Inflammatory macrophage treated with lipopolysaccharide for 4 hours (primary cell): ENCODE measurements at places on chromosomes 5 and 9.

DNA sequence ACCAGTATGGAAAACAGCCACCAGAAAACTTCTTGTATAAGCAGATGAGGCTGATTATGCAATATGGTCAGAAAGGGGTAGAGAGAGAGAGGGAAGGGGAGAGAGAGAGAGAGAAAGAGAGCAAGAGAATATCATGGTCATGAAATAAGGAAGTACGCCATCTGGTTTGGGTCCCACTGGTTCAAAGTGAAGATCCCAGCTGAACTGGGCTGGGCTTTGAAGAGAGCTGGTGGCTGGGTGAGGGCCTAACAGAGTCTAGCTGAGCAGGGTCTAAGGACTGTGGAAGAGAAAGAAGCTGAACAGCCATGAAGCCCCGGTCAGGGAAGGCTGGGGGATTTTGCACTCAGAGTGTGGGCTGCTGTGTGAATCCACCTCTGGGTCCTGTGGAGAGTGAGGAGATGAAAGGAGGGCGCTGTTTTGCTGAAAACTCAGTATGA lies 14.6 kb downstream of the TRIM14 start:
- DNase-seq, result peak; percentile 44

DNA sequence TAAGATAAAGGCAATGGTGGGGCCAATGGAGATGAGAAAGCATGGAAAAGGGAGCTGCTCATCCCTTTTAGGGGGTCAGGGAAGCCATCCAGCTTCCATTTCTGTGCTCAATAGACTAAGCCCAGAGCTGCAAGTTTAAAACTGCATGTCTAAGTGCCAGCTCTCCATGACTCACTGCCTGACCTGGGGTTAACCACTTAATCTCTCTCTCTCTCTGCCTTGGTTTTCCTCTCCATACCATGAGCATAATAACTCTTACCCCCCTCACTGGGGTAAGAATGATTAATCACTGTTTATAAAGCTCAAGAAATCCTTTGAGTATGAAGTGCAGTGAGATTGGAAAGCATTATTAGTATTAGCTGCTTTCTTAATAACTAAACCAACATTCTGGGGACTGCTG lies 1382.4 kb upstream of the WWC1 start:
- DNase-seq, result no peak

- DNase-seq, result no peak
These were observed 146.4 kb upstream of the FGF10 start for GRCh38 chr5:44535621-44536020.

DNA sequence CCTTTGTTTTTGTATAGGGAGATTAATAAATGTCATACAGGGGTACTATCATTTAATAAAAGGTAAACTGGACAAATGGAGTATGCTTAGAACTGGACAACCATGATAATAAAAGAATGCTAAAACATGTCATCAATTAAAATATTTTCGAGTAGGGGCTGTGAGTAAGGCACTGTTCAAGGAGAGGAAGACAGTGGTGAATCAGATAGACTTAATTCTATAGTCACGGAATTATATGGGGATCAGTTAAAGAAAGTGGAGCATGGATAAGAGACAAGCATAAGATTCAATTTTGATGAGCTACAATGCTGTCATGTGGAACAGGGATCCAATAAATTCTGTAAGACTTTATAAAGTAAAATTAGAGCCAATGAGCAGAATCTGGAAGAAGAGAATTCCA lies 104.5 kb downstream of the HMHB1 start:
- DNase-seq, result no peak

DNA sequence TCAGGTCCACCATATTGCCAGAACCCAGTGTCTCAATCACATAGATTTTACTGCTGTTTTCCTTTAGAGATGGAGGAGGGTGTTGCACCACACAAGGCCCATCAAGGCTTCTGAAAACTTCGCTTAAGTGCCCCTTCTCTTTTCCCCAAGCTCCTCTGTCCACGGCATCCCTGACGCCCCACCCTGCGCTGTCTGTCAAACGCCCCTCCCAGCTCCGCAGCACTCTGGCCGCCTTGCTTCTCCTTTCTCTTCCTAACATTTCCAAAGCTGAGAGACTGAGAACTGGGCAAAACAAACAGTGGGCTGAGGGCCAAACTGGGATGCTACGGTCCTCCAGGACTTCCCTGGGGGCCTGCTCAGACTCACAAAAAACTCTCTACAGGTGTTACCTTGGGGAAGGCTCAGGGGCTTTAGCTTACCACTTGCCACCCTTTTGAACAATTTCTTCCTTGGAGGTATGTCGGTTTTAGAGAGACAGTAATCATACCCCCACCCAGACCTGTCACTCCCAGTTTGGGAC lies 28.3 kb upstream of the ERGIC1 start:
- no peak for DNase-seq

- DNase-seq, result peak; percentile 24
These were observed 5.0 kb downstream of the NSMF start for GRCh38 chr9:137454145-137454596.

- no peak for DNase-seq
These were observed 141.9 kb upstream of the ANKRD55 start for GRCh38 chr5:56375011-56375410.

DNA sequence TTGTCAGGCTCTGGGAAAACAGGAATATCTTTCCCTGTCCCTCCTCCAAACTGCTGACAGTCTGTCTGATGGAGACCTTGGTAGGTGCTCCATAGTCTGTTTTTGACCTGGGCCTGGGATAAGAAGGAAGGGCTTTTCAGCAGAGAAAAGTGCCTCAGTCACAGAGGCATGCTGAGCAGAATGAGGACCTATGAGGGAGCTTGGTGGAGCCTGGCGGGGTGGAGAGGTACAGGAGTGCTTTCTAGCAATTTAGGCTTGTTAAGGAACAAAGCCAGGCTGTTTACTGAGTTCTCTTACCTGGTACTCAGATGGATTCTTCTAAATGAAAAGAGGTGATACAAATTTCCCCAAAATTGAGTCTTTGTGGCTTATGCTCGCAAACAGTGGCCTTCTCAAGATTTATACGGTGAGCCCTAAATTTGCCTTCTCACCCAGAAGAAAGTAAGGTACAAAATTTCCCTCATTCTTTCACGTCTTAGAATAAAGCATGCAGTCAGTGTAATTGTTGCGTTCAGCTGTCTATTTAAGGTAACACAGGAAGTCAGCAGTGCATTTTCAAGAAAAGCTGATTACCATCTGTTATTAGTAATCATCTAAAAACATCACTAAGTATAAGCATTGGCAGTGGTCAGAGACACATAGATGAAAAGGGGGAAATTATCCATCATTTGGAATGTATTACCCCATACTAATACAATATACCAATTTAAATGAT lies 28.6 kb upstream of the IL13 start:
- DNase-seq, result no peak

DNA sequence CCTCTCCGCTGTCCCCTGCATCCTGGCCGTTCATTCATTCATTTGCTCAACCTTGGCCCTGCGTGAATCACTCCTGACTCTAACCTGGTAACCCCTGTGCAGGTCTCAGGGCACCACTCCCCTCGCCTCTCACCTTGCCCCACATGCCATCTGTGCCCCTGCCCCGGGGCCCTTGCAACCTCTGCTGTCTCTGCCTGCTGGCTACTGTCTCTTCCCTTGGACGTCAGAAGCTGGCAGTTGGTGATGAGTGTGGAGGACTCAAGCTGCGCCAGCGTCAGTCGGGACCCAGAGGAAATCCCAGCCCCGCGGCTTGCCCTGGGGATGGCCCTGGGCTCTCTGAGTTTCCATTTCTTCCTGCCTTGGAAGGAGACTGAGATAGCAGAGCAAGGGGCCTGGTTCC lies 154.9 kb downstream of the OLFM1 start:
- DNase-seq, result no peak

GRCh38 chr5:167582283-167582682 lies 709.2 kb upstream of the WWC1 start:
- no peak for DNase-seq

- no peak for DNase-seq
These were observed 37.1 kb upstream of the CEP120 start for GRCh38 chr5:123460296-123460729.

DNA sequence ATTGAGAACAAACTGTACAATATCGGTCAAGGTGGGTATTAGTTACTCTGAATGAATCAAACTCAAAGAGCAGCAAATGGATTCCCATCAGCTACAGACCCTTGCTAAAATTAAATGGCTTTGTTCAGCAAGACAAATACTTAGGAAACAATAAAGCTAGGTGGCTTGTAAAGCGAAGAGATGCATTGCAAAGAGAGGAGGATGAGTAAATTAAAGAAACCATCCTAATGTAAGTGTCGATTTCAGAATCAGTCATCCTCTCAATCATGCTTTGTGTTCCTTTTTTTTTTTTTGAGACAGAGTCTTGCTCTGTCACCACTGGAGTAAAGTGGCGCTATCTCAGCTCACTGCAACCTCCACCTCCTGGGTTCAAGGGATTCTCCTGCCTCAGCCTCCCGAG lies 359.2 kb upstream of the ZNF462 start:
- DNase-seq, result no peak

DNA sequence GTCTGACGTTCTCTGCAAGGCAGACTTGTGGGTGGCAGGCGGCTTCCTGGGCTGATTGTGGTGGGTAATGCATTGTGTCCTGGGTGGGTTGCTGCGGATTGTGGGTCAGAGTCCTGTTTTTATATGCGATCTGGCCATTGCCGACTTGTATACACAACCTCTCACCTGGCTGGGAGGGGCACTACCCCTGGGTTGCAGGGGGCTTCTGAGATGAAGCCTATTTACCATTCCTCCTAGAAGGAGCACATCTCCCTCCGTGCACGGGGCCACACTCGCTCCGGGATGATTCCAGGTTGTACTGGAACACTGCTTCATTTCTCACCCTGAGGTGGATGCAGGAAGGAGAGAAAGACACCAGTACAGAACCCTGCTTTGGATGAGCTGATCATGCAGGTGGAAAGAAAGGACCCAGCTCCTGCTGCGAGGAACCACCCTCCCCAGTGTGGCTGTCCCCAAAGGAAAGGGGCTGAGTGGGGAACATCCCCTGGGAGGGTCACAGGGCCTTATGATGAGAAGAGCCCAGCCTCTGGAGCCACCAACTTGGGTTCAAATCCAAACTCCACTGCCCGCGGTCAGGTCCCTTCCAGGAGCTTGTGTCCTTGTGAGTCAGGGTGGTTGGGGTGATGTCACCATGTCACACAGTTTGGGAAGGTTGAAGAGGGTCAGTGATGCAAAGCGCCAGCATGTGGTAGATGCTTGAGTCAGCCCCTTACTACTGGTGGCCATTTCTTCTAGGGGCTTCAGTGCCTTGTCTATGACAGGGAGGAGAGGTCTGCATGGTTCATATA lies 151.8 kb upstream of the COL5A1 start:
- DNase-seq, result no peak

DNA sequence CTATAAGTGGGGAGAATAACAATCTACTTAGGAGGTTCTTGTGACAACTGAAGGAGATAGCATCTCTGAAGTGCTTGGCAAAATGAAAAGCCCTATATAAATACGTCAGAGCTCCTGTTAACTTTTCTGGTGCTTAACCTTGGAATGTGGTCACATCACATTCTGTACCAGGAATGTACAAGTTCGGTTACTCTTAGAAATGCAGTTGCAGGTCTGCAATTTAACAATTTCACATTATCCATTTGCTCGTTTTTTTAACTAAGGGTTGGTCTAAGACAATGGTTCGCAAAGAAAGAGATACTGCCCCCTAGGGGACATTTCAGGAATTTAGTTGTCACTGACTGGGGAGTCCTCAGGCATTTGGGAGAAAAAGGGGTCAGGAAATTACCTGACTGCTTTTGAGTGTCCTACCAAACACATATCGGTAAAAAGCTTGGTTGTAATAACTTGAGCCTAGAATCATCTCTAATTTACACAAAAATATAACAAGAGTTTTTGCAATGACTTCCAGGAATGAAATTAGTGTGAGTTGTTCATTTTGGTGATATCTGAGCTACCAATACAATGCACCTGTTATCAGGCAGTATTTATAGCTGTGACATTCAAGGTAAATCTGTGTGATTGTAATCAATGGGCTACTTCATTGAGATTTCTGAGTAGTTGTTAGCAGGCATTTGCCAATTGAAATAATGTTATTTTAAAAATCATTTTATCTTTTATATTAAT lies 5.4 kb upstream of the HBEGF start:
- DNase-seq, result peak; percentile 84

DNA sequence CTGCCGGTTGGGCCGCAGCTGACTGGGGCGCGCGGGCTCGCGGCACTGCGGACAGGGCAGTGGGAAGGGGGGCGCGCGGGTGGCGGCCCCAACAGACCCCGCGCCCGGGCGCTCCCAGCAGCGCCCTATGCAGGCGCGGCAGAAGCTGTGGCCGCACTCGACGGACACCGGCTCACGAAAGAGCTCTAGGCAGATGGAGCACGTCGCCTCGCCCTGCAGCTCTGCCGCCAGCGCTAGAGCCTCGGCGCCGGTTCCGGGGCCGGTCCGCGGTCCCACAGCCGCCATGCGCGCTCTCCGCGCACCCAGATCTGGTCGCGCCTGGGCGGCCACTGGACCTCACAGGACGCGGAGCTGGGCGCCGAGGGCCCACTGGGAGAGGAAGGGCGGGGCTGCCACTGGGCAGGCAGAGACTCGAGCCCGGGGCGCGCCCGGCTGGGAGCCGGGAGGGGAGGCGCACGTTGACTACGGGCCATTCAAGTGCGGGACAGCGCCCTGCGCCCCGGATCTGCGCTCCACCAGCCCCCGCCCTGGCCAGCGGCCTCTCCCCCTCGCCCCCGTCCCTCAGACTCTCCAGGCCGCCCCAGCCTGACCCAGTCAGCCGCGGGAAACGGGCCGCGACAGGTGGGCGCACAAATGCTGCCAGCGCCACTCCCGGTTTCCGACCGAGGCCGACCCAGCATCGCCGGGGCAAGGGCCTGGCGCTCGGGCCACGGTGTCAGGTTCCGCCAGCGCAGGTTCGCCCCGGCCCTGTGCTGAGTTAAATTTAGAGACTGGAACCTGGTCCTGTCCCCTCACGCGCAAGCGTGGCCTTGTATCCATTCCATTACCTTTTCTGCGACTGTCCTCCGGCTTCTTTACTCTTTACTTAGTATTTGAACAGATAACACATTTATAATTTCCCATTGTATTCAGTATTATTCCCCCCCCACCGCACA lies at the start of gene TRIM7:
Gene TRIM7 (minus strand): TSS at position 371 of the 935 bp plus-strand sequence. CDS start 86 bp downstream, at position 285.
- peak; percentile 58 for DNase-seq

- no peak for DNase-seq
These were observed 221.3 kb downstream of the C9orf50 start for GRCh38 chr9:129399634-129399990.

- no peak for DNase-seq
These were observed 4.4 kb upstream of the MAN1B1 start for GRCh38 chr9:137082222-137082924.

GRCh38 chr5:16866795-16867576 lies 69.1 kb downstream of the MYO10 start:
- no peak for DNase-seq

GRCh38 chr9:126301985-126302603 lies 24.5 kb upstream of the MVB12B start:
- DNase-seq, result peak; percentile 50

GRCh38 chr5:150791536-150791935 lies 13.0 kb downstream of the SMIM3 start:
- peak; percentile 23 for DNase-seq

DNA sequence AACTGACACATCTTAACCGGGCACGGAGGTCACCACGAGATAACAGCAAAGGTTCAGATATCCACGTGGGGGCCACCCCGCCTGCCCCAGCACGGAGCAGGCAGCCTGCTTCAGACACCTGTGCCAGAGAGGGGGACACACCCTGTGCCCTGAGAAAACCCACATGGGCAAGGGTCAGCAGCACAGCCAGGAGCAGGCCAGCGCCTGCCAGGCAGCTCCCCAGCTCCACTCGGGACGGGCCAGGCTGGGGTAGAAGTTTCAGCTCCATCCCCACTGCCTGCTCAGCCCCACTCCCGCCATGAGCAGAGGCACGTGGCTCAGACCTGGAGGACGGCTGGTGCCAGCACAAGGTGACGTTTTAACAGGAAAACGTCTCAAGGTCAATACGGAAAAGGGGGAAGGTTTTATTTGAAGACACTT lies 22.2 kb downstream of the SLC12A7 start:
- DNase-seq, result no peak

- DNase-seq, result peak; percentile 36
These were observed 166.2 kb downstream of the TMEM38B start for GRCh38 chr9:105860516-105860915.
